LoVo (cell line): ENCODE measurements at places on chromosomes 13 and 19.

DNA sequence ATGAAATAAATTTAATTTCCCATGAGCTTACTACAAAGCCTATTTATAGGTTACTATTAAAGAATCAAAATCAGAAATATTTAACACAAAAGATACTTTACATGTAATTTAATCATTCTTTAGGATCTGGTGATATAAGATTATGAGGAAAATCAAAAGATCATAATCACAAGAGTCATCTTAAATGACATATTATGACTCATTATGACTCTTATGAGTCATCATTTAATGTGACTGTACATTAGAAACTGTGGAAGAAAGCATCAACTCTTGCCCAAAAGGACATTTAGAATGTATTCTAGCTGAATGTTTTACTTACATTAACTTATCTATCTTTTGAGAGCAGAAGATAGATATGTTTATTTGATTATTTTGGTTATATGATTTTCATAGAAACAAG, 458.6 kb downstream of the DCT start:
- DNase-seq, result no peak

GRCh38 chr13:64239372-64239771, 2823.7 kb upstream of the PCDH20 start:
- DNase-seq, result no peak

GRCh38 chr19:35478794-35479677, 11.2 kb downstream of the KRTDAP start:
- no peak for DNase-seq

- no peak for DNase-seq
These were observed 6.2 kb downstream of the FOXO1 start for GRCh38 chr13:40660141-40660664.

- no peak for DNase-seq
These were observed 24.1 kb upstream of the NFIC start for GRCh38 chr19:3342246-3342645.

DNA sequence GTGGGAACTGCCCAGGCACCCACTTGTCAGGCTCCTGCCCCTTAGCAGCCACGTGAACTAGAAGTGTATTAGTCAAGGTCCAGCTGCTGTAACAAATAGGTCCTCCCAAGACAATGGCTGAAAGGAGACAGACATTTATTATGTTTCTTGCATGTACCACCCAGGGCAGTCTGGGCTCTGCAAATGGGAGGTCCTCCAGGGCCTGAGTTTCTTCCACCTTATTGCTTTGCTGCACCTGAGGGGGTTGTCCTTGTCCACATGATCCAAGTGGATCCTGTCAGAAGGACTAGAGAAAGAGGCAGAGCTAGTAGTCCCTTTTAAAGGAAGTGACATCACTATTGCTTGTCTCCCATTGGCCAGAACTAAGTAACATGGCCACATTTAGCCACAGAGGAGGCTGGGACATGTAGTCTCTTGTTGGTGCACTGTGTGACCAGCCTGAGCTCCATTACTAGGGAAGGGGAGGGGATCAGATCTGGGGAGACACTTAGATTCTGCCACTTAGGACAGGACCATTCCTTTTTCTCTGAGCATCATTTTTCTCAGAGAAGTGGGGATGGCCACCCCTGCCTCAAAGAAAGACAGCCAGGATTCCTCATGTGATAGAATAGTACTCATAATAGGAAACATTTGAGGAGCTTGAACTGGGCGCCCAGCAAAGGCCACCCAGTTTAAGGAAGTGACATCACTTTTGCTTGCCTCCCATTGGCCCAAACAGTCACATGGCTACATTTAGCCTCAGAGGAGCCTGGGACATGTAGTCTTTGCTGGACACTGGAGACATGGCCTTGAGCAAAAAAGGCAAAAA, 15.1 kb downstream of the CC2D1A start:
- DNase-seq, result no peak

DNA sequence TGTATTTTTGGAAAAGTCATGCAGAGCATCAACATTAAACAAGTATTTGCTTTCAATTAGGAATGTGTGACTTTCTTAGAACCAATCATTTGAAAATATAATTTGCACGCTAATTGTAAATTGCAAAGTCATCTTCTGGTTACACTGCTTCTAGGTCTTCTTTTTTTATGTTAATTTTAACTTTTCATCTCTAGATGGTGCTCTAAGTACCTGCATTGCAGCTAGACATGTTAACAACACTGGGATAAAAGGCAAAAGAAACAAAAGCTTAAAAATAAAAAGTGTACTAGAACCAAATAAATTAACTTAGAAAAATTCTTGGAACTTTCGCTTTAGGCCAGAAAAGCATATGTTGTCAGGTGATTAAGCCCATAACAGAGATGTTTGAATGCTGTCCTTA, 2758.2 kb downstream of the PCDH9 start:
- no peak for DNase-seq

- DNase-seq, result no peak
These were observed 3.7 kb upstream of the DOCK9 start for GRCh38 chr13:98981369-98982080.

DNA sequence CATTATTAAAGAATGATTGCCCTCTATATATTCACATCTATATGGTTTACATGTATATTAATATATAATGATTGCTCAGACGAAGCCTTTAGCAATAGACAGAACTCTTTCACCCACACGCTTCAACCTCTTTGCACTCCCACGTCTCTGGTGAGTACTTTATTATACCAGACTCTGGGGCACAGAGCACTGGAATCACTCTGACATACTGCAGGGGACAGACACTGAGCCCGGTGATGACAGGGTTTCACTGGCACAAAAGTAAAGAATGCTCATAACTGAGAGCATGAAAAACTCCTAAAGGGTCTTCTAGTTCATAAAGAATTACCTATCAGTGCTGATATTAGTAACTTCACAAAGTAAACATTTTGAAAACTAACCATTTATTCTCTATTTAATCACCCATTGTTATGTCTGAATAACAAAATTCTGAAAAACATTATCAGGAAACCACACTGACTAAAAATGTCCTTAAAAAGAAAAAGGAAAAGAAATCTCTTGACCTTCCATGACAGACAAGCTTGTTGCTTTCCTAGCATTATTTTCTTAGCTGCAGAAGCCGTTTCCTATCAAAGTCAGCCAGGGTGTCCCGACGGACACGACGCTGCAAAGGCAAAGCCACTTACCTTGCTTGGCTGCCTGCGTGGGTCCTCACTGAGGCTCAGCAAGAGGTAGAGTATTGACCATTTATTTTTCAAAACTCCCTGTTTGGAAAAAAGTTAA, 29.1 kb downstream of the TUBGCP3 start:
- no peak for DNase-seq

- no peak for DNase-seq
These were observed 455.4 kb upstream of the ARGLU1 start for GRCh38 chr13:107023335-107023734.

- peak; percentile 68 for DNase-seq
These were observed 966 bp downstream of the JUNB start for GRCh38 chr19:12792051-12792852.

DNA sequence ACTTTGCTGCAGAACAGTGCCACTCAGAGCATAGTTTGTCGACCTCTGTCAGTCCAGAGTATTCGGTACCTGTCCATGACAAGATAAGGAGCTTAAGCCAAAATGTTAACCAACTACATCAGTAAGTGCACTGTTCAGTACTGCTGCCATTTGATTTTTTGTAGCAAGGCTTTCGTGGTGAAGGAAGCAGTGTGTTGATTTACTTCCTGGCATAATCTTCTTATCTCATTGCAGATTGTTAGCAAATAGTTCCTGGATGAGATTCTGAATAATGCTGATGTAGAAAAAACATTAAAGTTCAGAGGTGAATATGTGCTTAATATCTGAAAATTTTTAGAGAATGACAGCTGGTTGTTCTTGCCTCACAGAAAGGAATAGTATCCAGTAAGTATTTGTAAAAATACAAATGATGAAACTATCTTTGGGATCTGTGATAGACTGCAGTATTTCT, 85.7 kb downstream of the LRRC63 start:
- DNase-seq, result no peak

- no peak for DNase-seq
These were observed 31.7 kb downstream of the IER2 start for GRCh38 chr19:13181747-13182388.
